ENCODE measurements at places on chromosomes 2 and 18.

GRCh38 chr2:211994806-211995205 is 543.8 kb downstream of the ERBB4 start:
- no peak for DNase-seq

GRCh38 chr18:62977512-62977911 is 262.2 kb downstream of the PHLPP1 start:
- DNase-seq: no peak

DNA sequence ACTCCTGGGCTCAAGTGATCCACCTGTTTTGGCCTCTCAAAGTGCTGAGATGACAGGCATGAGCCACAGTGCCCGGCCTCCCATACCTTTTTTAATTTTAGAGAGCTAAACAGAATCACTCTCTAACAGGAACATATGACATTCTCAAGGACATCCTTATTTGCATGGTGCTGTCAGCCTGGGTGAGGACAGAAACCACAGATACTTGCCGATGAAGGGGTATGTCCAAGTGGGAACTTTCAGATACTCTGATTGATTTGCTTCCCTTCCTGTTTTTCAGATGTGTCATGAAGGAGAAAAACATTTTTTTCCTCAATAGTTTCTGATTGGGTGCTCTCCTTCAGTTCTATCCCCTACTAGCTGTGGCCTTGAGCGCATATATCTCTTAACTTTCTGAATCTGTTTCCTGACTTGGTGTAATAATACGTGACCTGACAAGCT is 49.6 kb downstream of the MYO3B start:
- DNase-seq: no peak

DNA sequence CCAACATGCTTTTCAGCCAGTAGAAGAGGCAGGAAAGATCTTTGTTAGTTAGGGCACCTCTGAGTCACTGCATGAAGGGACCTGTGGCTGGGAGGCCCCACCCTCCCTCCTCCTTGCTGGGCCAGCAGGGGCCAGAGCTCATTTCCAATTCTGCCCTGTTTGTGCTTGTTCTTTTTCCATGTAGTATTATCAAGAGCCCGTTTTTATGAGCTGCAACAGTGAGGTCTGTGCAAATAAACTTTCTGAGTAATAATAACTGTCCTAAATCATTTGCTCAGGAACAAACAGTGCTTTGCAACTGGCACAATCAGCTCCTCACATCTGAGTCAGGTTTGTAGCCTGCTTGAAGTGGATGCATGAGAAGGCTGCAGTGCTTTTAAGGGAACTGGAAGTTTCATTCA is 128.0 kb downstream of the ARL4C start:
- no peak for DNase-seq

GRCh38 chr2:202267495-202267894 is 1.9 kb downstream of the NOP58 start:
- no peak for DNase-seq

DNA sequence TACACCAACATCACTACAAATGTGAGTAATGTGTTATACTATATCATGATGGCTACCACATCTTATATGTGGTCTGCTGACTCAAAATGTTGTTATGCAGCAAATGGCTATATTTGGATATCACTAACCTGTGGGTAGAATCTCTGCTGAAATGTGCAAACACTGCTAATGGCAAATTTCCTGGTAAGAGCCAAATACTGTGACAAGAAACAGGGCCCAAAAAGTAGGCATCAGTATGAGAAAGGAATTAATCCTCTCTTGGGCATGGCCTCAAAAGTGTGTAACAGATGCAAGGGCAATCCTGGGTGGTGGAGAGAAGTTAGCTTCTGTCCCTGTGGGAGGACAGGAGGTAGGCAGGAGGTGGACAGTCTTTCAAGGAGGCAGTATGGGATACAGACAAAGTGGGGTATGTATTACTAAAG is 13.3 kb downstream of the ATF2 start:
- DNase-seq: peak; percentile 88

DNA sequence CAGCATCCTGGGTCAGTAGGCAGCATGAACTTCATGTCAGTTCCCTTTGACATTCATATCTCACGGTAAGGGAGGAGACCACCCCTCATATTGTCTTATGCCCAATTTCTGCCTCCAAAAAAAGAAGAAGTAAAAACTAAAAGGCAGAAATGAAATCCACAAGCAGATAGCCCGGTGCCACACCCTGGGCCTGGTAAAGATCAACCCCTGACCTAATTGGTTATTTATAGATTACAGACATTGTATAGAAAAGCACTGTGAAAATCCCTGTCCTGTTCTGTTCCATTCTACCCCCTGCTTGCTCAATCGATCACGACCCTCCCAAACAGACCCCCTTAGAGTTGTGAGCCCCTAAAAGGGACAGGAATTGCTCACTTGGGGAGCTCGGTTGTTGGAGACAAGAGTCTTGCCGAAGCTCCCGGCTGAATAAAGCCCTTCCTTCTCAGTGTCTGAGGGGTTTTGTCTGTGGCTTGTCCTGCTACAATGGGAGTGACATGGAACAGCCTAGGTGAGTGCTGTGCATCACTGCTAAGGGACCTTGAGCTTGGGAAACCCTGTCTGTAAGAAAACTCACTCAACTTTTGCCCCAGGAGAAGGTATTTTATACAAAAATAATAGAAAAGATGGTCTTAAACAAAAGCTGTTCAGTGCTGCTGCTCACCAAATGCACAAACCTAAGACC is 11.1 kb downstream of the NDUFV2 start:
- no peak for DNase-seq

Measured in fibroblast of upper back skin (primary cell).